ENCODE measurements at places on chromosomes 6 and 20.

- DNase-seq: no peak
Observed at GRCh38 chr6:72720464-72720863, 98.6 kb downstream of the KCNQ5 start.

DNA sequence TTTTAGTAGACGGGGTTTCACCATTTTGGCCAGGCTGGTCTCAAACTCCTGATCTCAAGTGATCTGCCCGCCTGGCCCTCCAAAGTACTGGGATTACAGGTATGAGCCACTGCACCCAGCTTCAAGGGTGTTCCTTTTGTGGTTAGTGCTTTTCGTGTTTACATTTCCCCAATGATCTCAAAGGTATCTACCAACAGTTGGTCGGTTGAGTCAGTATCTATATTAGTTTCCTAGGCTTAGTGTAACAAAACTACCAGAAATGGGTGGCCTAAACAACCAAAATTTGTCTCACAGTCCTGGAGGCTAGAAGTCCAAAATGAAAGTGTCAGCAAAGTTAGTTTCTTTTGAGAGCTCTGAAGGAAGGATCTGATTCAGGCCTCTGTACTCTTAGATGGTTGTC is 30.1 kb downstream of the CASP8AP2 start:
- no peak for DNase-seq

GRCh38 chr20:61599541-61599992 is 347.5 kb downstream of the CDH4 start:
- DNase-seq: no peak

- no peak for DNase-seq
Observed at GRCh38 chr6:61622601-61623000, 663.4 kb downstream of the KHDRBS2 start.

DNA sequence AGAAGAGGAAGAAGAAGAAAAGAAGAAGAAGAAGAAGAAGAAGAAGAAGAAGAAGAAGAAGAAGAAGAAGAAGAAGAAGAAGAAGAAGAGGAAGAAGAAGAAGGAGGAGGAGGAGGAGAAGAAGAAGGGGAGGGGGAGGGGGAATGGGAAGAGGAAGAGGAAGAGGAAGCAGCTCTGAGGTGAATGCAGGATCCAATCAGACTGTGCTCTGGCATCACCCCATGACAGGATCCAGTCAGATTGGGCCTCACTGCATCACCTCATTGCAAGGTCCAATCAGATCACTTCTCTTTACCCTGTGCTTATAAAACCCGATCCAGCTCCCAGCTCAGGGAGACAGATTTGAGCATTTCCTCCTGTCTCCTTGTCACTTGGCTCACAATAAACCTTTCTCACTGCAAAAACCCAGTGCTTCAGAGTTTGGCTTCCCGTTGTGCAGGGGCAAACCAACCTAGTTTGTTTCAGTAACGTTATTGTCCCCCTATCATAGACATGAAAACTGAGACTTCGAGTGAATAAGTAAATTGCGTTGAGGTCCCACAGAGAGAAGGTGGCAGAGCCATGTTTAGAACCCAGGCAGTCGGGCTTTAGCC is 28.6 kb upstream of the YWHAB start:
- no peak for DNase-seq

DNA sequence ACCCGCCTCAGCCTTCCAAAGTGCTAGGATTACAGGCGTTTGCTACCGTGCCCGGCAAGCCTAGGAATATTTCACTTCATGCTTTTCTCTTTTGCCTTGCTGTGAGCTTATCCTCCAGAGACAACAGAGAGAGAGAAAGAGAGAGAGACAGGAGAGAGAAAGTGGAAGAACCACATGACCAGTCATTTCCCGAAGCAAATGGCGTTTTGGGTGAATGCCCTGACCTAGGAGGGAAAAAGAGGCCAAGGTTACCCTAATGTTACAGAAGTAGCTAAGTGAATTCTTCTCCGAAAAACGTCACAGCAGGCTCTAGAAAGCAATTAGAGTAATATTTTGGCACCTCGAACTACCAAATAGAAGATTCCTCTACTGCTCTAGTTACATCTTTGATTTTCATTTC is 9.1 kb downstream of the SGK1 start:
- no peak for DNase-seq

Measured in MG63 (cell line).